ENCODE measurements at places on chromosomes 6 and 20.
A peak's percentile ranks its signal among the peaks of the same experiment; 100 is the strongest.

DNA sequence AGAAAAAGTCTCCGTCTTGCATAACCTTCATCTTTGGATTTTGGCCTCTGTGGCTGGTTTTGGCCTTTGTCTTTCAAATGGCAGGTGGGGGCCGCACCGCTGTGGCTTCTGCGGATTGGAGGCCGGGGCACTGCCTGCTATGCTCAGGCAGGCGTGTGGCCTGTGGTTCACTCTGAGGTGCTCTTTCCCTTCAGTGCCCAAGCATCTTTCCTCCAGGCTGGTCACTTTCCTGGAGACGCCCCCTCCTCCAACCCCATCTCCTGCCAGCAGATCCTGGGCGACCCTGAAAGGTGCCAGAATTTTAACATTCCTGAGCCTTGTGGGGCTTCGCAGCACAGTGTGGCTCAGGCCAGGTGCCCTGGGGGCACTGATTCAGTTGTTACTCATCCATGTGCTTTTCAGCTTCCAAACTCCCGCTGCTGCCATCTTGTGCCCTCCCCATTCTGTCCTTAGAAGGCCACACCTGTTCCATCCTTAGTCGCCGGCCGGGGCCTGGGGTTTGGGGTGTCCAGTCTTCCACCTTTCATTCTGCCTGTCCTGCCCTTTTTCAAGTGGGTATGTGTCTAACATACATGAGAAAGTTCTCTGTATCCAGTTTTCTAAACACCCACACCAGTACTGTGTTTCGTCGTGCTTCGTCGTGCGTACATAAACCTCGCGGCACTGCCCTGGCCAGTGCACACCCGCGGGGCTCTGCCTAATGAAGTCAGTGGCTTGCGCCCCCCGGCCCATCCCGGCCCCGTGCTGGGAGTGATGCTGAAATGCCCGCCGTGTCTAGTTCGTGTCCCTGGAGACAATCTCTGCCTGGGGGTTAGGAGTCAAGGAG lies 12.1 kb downstream of the SS18L1 start:
- no peak for DNase-seq

DNA sequence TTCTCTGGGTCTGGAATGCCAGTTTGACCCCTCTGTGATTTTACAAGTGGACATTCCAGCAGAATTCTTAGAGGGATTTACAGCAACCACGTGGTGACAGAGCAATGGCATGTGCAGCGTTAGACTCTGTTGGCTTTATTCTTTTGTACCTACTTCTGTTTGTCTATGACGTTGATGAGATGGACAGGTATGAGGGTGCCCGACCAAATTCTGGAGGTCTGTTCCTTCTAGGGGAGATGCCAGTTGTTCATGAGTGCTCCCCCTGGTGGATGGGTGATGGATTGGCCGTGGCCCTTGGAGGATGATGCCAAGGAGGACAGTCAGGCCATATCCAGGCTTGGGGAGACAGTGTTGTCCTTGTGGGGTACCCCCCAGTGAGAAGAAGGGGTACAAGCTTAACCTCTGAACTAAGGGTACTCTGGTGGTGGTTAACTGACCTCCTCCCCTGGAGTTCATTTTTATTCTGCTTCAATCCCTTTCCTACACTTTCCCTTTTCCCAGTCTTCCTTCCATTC lies 198.6 kb downstream of the DTNBP1 start:
- peak; percentile 71 for DNase-seq

- peak; percentile 75 for DNase-seq
These were observed 84.4 kb downstream of the SYNE1 start for GRCh38 chr6:152552616-152553209.

DNA sequence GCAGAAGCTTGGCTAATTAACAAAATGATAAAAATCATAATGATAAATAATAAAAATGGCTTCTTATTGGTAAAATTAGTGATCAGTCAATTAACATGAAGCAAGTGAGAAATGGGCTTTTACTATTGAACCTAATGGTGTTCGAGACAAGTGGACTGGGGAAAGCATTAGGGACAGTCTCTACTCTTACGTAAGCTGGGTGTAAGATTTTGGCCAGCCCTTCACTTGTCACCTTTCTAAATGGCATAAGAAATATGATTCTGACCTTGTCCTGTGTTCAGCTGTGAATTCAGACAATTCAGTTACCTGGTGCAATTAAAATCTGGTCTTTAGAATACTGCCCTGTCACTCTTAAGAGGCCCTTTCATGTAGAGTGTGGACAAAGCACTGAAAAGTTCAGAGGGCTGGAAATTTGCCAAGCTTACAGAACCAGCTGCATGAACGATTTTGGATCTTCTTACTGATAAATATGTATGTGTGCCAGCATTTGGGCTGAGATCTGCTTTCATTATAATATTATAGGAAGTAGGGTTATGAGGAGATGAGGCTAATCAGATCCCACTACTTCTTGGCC lies 115.9 kb downstream of the QRSL1 start:
- DNase-seq = no peak

- peak; percentile 51 for DNase-seq
These were observed 39.1 kb upstream of the DDR1 start for GRCh38 chr6:30845183-30845582.

DNA sequence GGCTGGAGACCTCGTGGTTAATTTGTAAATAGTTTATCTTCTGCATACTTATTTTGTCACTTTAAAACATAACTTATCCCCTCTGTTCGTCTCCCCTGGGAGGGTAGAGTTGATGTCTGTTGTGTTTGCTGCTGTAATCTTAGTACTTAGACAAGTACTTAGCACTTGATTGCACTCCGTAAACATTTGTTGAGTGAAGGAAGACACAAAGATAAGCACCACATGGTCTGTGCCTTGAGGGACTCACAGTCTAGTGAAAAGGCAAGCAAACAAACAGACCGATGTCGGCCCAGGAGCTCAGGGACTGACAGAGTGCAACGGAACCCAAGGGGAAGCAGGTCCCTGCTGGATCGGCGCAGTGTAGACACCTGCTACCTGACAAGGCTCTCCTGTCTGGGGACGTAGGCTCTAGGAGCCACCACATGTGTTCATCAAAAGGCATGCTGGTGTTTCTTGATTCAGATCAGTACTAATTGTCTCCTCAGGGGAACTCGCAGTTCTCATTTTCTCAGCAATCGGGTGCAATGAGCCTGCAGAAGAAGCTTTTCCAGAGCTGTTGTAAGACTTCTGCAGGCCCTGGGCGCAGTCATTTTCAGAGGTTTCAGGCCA lies 31.4 kb downstream of the EDN3 start:
- DNase-seq = no peak

- DNase-seq = no peak
These were observed 115.7 kb downstream of the RWDD2A start for GRCh38 chr6:83308833-83309232.

DNA sequence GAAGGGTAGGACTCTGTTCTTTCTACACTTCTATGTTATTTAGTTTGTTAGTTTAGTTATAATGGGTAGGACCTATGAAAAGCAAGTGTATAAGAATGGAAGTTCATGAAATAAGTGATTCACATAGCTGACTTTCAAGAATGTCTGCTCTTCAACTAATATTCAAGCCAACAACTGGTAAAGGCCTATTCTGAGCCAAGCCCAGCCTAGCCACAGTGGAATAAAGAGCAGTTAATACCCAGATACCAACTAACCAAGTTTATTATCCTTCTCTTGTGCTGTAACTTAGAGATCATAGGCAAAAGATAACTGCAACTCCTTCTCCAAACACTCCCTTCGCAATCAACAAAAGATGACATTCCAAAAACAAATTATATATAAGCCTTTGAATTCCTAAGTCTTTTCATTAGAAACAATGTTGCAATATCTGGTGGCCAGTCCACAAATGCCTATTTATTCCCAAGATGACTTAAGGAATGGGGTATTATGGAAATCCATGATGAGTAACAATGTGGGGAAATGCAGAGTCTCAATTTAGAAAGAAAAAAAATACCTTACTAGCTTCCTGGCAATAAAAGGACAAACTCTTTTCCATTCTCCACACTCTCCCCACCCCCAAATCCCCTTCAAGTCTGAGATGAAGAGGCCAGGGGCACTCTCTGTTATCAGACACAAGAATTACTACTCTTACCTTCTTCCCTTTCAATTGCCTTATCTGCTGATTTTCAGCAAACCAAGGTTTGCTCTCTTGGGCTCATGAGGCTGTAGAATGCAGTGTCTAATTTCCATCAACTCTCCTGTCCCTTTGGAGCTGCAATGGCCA lies 27.4 kb downstream of the BTBD9 start:
- no peak for DNase-seq

DNA sequence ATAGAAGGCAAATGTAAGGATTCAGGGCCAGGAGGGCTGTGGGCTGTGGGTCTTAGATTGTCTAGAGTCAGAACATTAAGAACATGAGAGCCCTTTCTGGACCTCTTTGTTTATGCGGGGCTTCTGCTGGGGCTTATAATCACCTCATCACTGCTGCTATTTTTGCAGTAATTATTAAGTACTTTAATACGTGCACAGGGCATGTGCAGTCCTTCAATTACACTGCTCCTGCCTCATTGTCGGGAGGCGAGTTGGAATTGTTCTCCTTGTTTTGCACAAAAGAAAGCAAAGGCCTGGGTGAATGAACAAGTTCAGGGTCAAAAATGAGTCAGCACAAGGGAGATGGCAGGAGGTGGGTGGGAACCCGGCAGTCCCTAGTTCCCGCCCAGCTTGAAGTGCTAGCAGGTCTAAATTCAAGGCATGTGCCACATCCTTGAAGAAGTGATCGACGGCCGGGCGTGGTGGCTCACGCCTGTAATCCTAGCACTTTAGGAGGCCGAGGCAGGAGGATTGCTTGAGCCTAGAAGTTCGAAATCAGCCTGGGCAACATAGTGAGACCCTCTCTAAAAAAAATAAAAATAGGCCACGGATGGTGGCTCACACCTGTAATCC lies 34.4 kb upstream of the PTPN1 start:
- no peak for DNase-seq

DNA sequence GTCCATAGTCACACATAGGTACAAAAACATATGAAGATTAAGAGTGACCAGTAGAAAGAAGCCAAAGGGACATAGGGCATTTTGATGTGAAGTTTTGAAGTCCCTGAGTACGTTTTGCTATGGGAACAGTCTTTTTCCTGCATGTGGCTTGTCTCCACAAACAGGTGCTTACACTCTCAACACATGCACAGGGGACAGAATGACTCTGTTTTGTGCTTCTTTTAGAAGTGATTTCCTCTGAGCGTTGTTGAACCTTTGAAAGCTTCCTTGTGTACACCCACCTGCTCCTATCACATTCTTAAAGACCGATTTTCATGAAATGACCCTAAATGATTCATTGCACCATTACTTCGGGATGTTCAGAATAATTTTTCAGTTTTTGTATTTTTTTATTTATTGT lies 338.8 kb upstream of the CDH4 start:
- no peak for DNase-seq

GRCh38 chr6:107488174-107488874 lies 1.6 kb upstream of the SOBP start:
- DNase-seq = no peak

GRCh38 chr6:47534063-47534462 lies 56.5 kb downstream of the CD2AP start:
- no peak for DNase-seq

DNA sequence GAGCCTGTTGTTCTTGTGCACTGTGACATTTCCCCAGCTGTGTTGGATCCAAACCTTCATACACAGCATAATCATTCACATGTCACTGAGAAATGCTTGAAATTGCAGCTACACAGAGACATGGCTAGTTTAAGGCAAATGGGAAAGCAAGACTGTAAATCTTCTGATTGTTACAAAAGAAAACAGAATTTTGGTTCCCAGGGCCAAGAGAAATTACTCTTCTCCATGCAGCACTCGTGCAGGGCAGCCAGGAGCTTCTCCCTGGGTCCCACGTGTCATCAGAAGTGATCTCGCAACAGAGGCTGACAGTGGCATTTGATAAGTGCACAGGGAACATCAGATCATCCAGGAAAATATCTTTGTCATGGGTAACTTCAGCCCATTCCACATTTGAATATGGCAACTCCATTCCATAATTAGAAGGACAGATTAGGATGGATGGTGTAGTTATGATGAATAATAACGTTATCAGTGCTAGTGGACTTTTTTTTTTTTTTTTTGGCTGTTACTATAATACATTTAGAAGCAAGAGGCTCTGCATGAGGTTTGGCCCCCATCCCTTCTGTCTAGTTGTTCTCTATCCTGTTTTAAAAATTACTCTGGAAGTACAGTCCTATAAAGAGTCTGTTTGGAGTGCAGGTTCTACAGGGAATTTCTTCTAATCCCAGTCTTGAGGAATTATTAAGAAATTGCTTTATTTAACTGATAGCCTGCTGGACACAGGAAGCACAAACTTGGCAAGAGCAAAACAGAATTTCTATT lies 571.0 kb upstream of the NOX3 start:
- DNase-seq = no peak

DNA sequence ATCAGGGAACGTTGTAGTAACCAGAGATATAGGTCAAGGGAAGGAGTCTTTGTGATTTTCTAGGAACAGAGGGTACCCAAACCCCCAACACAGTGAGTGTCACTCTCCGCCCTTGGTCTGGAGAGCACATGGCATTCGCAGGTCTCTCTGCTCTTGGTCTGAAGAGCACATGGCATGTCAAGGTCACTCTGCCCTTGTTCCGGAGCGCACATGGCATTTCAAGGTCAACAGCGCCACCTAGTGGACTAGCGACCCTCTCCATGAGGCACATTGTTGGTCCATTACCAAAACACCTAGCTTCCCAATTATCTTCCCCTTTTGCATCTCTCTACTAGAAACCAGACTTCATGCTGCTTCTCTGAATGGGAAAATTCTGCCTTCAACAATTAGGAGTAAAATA lies 260.0 kb downstream of the C6orf118 start:
- DNase-seq = peak; percentile 88

- DNase-seq = no peak
These were observed 292.4 kb downstream of the CENPW start for GRCh38 chr6:126632271-126632670.

DNA sequence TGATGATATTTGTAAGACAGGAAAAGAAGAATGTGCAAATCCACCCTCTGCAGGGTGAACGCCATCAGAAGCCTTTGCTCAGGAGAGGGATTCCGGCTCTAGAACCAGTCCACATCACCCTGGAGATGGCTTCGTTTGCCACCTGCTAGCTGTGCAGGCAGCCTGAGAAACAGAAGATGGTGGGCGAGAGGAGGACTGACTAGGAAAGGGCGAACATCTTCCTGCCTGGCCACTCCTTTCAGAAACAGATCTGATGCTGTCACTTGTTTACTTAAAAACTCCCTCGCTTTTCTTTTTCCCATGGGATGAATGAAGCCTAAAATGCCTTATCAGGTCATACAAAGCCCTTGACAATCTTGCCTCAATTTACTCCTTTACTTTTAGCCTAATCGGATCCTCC lies 1.2 kb downstream of the PTPRA start:
- no peak for DNase-seq

- DNase-seq = no peak
These were observed 140.7 kb upstream of the FLRT3 start for GRCh38 chr20:14478126-14478525.

All from WTC11 (cell line).